ENCODE measurements at places on chromosomes 3 and 15. TPM values are rescaled to one million over a fixed set of nuclear protein-coding genes. Genes with fewer than 3 reads are reported as not detected.

FOXL2 gene
- not detected for total RNA-seq

IMPG2 gene
- 0.85 TPM for total RNA-seq

ZKSCAN7 gene
- 7.9 TPM for total RNA-seq

CPB1 gene
- total RNA-seq: 0.41 TPM

ALS2CL gene
- 78.9 TPM for total RNA-seq

ZNF385D gene
- total RNA-seq: 8.9 TPM

DUOX1 gene
- 1.6 TPM for total RNA-seq

PCCB gene
- total RNA-seq: 37.1 TPM

SPTSSB gene
- total RNA-seq: 7.8 TPM

ROPN1 gene
- 0.54 TPM for total RNA-seq

SLC28A2 gene
- total RNA-seq: not detected

FOXP1 gene
- total RNA-seq: 87.2 TPM

ZBTB11 gene
- total RNA-seq: 14.1 TPM

SLC2A2 gene
- total RNA-seq: 12.6 TPM

RYR3 gene
- total RNA-seq: 10.5 TPM

SKOR1 gene
- 0.57 TPM for total RNA-seq

VPS8 gene
- total RNA-seq: 55.0 TPM

KBTBD13 gene
- total RNA-seq: 0.06 TPM

SAXO2 gene
- total RNA-seq: 3.2 TPM

ARHGAP11A gene
- total RNA-seq: 4.6 TPM

BMF gene
- 19.7 TPM for total RNA-seq

ACKR2 gene
- total RNA-seq: 8.9 TPM

GRIP2 gene
- total RNA-seq: 3.0 TPM

TMC3 gene
- total RNA-seq: not detected

PLXNB1 gene
- total RNA-seq: 224 TPM

TMEM212 gene
- not detected for total RNA-seq

SUSD5 gene
- 13.8 TPM for total RNA-seq

SLC27A2 gene
- total RNA-seq: 26.5 TPM

MBD4 gene
- total RNA-seq: 35.1 TPM

MYL3 gene
- total RNA-seq: 41.3 TPM

ANKRD34C gene
- total RNA-seq: not detected

Measured in kidney (tissue), 22 donors.